Smooth muscle cell of the brain vasculature (primary cell): ENCODE measurements at places on chromosomes 12 and 14.

DNA sequence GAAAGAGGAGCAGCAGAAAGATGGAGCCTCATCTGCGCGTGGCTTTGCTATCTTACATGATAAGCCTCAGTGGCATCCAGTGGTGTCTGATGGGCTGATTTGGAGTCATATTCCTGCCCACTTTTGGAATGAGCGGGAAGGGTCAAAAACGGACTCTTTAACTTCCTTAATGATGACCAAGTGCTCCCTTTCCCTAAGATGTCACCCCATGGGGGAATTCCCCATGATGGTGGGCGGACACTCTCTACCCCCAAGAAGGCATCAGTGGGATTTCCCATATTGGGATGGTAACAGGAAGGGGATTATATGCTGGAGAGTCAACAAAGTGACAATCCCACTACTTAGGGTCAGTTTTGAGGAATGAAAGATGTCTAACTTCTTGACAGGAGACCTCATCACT is 110.9 kb downstream of the GPATCH2L start:
- no peak for DNase-seq

DNA sequence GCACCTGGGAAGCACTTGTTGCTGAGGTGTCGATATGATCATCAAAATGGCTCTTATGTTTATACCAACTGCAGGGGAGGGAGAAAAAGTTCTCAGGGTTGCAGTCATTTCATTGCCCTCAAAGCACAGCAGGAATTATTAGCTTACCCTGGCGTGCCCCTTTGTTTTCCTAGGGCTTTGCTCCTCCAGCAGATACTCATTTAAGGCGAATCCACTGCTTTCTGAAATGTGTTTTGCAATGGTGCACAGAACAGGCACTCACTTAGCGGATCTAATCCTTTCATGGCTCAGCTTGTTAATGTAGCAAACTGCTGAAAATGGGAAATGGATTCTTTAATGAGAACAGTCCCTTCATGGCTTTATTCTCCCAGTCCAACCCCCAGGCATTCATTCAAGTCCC is 76.7 kb downstream of the NKX2-1 start:
- no peak for DNase-seq

- no peak for DNase-seq
These were observed 10.8 kb upstream of the MED6 start for GRCh38 chr14:70611216-70611615.

GRCh38 chr14:103061482-103061976 is 4.2 kb upstream of the CDC42BPB start:
- DNase-seq, result no peak

- DNase-seq, result no peak
These were observed 87.9 kb upstream of the PRICKLE1 start for GRCh38 chr12:42677461-42677860.

DNA sequence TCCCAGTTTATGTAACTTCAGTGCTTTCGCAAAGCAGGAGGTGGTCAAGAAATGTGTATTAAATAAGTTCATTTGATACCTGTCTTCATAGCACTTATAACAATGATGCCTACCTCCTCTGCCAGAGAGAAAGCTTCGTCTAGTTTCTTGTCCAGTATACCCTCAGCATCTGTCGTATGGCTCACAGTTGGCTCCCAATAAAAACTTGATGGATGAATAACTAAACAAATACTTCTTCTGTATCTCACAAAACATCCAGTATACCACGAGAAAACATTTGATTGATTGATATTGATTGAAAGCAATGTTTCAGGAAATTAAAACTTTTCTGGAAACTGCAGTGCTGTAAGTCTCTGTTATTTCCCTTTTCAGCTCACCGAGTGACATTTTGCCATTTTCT is 26.9 kb upstream of the PTGDR start:
- DNase-seq, result no peak

GRCh38 chr14:64734990-64735389 is 30.8 kb downstream of the PLEKHG3 start:
- DNase-seq, result no peak

- DNase-seq, result no peak
These were observed 97.7 kb downstream of the RMST start for GRCh38 chr12:97560350-97560749.

DNA sequence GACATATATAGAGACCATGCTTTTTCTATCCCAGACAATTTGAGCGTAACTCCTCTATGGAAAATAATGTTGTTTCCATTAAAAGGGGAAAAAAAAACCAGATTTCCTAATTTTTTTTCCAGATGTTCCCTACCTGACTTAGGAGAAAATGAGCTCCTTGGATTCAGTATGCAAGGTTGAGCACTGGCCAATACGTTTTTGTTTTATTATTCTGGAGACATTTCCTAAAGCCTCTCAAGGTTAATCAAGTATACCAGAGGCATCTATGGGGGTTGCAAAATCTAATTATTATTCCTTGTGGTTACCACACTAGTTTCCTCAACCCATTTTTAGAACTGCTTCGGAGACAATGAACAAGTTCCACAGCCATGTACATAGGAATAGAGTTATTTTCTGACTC is 291.3 kb downstream of the SLC16A7 start:
- DNase-seq, result no peak
